Right ventricle myocardium superior (tissue), 1 donor: ENCODE measurements at places on chromosomes 5 and 9.
A peak's percentile ranks its signal among the peaks of the same experiment; 100 is the strongest.

- DNase-seq: no peak
Measured at GRCh38 chr9:21398955-21399489, 9.9 kb upstream of the IFNA8 start.

DNA sequence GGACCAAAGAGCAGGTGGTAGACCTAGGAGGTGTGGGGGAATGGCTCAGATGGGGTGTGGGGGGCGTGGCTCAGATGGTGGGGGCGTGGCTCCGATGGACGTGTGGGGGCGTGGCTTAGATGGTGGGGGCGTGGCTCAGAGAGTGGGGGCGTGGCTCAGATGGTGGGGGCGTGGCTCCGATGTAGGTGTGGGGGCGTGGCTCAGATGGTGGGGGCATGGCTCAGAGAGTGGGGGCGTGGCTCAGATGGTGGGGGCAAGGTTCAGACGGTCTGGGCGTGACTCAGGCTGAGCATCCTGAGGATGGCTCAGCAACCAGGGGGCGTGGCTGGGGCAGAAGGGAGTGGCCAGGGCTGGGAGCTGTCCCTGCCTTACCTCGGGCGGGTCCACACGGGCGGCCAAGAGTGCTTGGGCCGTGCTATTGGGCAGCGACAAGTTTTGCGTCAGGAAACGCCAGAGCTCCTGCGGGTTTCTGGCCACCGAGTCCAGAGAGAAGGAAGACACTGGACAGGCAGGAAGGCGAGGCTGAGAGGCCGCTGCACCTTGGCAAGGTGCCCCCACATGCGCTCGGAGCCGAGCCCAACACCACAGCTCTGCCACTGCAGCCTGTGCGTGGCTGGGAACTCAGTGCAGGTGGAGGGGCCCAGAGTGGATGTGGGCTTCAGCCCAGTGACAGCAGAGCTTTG, 5.9 kb downstream of the ABCA2 start:
- DNase-seq: no peak

- DNase-seq: no peak
Measured at GRCh38 chr9:76431601-76432000, 27.4 kb upstream of the GCNT1 start.

GRCh38 chr5:94983861-94984535, 300.9 kb downstream of the MCTP1 start:
- DNase-seq: no peak

DNA sequence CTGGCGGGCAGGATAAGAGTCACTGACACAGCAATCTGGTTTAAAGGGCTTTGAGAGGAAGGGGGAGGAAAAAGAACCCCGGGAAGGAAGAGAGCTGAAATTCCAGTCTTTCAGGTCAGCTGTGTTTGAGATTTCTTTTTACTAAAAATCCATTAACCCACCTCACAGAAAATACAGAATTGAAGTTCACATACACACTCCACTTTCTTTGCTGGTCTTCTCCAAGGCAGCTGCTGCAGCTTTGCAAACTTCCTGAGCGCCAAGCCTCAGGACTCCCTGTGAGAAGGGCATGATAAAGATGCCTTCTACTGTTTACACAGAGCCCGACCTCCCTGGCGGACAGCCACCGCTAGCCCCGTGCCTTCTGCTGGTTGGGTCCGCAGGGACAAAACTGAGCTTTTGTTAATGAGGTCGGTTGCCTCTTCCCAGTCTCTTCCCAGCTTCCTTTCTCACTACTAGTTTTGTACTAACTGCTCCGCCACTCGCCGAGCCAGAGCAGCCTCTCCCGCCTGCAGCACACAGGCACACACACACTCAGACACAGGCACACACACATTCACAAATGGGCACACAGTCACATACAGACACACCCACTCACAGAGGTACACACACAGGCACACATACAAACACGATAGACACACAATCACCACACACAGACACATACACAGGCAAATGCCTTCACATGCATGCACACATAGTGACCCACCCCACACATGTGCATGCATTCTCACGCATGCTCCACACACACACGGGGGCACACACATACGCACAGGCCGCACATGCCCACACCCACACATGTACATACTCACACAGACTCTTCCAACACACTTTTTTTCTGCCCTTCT, at the start of gene FREM1:
FREM1 (minus strand) TSS at position 468 of the 845 bp plus-strand sequence. CDS start 41,451 bp downstream, outside the sequence.
- DNase-seq: peak; percentile 71

DNA sequence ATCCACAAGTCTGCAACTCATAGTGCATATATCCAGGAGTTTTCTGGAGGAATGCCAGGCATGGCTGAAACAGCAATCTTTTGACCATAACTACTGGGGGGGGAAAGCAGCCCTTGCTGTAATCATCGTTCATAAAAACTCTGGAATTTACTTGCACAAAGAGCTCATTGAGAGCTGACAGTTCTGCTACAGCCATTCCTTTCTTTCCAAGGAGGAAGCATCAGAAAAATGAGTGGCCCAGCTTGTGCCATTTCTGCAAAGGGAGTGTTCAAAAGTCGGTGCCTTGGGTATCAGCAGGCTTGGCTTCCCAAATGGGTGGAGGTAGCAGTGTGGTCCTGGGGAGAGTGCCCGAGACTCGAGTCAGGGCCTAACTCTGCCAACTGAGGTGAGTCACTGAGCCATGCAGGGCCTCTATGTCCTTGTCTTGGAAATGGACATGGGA, 101.5 kb downstream of the GCNT1 start:
- DNase-seq: no peak

GRCh38 chr9:3200331-3200774, 325.4 kb downstream of the RFX3 start:
- no peak for DNase-seq

- no peak for DNase-seq
Measured at GRCh38 chr9:5416953-5417352, 20.8 kb downstream of the PLGRKT start.

DNA sequence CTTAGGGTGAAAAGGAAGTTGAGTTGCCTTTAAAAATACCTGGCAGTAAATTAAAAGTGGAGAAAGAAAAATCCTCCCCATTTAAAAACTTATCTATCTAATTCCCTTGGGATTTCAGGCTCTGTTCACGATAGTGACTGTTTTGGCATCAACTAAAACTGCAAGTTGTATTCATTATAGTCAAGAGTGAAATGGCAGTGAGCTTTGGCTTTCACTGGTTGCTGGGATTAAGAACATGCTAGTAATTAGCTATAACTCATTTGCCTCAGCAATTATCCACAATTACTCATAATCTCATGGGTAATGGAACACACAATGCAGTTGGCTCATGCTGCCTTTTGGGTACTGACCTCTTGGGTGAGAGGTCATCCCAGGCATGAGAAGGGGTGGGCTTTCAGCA, 250.1 kb downstream of the GAS1 start:
- no peak for DNase-seq

DNA sequence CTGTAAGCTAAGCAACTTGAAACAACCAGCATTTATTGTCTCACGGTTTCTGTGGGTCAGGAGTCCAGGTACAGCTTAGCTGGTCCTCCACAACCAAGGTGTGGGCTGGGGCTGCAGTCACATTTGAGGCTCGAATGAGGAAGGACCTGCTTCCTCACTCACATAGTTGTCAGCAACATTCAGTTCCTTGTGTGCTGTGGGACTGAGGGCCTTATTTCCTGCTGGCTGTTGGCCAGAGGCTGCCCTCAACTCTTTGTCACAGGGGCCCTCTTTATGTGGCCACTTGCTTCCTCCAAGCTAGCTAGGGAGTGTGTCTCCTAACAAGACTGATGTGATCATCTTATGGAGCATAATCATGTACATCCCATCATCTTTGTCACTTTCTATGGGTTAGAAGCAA, 29.2 kb upstream of the SEMA4D start:
- DNase-seq: peak; percentile 76

DNA sequence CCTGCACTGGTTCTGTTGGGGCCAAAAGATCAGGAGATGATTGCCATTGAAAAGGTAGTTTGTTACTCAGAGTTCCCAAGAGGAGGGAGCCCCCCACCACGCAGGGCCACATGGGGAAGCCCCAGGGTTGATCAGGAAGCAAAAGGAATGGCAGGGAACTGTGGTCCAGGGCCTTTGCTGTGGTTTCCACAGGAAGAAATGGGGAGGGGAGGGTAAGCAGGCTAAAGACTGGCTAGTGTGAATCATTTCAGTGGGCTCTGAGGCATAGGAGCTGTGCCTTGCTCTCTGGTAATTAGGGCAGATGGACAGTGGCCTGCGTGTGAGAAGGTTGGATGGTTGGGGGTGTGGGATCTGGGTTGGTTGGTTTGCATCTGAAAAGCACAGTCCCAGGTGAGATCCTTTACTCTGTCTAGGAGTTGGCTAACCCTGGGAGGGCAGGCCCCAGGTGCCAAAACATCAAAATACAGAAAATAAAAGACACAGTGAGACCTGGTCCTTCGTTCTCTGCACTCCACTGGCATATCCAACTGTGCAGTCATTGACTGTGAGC, 66.1 kb downstream of the PTPDC1 start:
- no peak for DNase-seq
